Left renal pelvis (tissue), 4 donors: ENCODE measurements at places on chromosomes 6 and 20.

DNA sequence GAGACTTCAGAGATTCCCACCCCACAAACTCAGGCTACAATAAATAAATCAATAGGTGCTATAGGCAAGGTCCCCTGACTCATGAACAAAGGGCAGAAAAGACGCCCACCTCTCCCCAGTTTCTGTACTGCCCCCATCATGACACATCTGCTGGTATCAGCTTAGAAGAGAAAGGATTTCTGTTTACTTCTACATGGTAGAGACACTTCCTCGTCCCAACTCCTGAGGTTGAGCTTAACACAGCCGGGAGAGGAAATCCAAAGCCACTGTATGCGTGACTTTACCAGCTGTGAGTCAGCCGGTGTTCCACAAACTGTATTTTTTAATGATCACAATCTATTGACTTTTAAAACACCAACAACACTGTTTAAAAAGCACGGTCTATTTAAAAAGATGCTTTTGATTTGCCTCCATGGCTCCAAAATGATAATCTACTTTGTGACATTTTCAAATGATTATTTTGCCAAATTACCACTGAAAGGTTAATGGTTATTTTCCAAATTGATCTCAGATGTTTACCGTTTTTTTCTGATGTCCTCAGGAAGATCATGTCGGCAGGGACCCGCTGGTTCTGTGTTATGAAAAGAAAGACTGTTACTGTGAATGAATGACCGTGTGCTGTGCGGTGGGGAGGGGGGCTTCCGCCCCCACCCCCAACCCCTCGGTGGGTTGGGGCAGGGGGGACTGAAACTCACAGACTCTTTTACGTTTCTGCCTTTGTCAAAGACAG is 72.5 kb downstream of the ATP9A start:
- DNase-seq: no peak

GRCh38 chr6:119312441-119312840 is 37.1 kb downstream of the MAN1A1 start:
- DNase-seq: no peak

DNA sequence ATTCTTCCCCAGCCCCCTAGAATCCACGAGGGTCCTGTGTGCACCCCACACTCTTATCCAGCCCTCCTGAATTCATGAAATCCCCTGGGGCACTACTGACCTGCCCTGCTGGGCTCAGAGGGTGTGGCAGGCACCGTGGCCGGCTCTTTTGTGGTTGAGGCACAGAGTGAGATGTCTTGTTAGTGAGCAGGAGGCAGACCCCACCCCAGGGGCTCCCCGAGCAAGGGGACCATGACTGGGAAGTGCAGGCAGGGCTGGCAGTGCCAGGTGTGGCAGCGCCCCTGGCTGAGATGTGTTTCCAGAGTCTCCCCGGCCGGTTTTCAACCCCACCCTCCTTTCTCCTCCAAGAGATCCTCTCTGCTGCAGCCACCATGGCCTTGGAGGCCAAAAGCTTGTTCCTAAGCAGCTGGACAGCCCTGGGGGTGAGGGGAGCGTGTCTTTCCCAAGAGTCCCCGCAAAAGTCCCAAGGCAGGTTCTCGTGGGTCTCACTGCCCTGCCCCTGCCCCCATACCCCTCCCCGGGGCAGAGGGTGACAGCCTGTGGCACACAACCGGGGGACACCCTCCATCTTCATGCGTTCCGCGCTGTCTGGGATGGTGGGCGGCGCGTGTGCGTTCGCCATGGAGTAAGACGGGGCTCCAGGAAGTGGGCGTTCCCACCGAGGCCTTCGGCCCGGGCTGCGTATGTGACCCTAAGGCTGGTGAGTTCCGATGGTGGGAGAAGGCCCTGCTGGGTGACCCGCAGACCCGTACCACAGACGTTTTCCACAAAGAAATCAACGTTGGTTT is 208.9 kb downstream of the TAF4 start:
- no peak for DNase-seq

DNA sequence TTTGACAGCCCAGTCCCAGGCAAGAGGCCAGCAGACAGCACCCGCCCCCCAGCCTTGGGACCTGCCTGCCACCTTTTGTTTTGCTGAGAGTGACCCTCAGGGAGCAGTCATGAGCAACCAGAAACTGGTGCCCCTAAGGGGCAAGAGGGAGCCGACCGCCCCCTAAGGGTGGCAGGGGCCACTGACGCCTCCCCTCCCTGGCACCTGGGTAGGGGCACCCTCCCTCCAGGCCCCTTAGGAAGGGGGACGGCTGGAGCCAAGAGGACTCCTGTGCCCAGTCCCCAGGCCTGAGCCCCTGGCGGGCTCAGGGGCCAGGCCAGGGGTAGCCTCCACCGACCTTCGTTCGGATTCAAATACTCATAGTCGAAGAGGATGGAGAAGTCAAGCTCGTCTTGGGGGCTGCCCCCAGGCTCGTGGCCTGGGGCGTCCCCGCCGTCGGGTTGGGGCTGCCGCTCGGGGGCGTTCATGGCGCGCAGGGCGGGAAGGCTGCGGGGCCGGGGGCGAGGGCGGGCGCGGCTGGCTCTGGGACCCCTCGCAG is 417 bp downstream of the NFATC2 start:
- DNase-seq: no peak

DNA sequence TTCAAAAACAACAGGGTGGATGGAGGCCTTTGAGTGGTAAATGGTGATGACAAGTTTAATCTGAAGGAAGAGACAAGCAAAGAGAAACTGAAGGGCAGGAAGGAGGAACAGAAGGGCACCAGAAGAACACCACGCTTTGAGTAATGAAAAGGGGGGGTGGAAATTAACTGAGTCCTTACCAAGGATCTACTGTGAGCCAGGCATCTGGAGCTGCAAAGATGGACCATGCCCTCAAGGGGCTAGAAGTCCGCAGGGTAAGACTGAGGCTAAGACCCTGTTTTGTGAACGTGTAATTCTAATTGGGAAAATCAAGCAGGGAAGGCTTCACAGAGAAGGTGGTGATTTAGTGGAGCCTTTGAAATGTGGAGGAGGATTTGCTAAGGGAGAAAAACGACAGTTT is 1.6 kb downstream of the NDRG3 start:
- DNase-seq: no peak

GRCh38 chr6:40176152-40176551 is 241.9 kb upstream of the MOCS1 start:
- DNase-seq: no peak

GRCh38 chr6:127516662-127517273 is 2.4 kb downstream of the MTCL3 start:
- peak; percentile 14 for DNase-seq

DNA sequence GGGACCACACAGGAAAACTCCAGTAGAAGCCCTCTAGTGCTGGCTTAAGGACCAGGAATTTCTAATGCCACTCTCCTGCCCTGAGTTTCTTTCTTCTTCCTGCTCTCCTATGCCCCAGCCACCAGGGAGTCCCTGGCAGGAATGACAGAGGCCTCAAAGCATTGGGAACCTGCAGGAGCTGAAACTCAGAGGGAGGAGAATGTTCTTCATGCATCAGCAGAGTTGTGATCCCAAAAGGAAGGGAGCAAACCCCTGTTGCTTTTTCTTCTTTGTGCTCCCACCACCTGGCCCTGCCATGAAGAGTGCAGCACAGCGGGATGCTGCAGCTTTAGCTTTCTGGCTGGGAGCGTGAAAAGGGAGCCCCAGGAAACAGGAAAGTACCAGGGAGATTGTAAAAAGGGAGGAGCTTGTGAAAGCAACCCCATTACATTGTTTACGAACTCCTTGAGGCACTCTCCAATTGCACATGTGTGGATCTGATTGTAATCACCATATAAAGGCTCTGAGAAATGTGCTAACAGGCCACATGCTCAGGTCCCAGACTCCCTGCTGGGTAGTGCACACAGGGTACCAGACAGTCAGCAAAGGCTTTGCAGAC is 34.7 kb upstream of the FKBP1A start:
- DNase-seq: no peak
